ENCODE measurements at places on chromosomes 6 and 20.
A peak's percentile ranks its signal among the peaks of the same experiment; 100 is the strongest.

GRCh38 chr6:45697605-45698004 is 318.1 kb downstream of the CLIC5 start:
- DNase-seq, result no peak

DNA sequence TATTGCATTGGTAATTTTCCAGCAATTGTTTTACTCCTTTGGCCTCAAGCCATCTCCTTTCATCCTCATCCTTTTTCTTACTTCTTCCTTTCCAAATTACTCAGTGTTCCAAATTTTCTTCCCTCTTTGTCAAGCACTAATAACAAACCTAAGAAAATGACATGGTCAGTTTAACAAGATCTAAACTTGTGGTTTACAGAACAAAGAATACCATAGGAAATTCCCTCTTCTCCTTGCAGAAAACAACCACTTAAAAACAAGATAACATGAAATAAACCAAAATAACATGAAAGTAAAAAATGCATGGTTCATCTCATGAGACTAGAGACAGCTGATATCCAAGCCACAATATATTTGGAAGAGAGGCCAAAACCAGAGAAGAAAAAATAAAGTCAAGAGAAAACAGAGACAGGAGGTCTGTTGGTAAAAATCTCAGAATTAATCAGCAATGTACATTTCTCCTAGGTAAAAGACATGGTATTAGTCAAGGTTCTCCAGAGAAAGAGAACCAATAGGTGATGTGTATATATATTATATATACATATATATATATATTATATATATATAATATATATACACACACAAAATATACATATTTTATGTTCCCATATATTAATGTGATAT is 51.0 kb upstream of the SENP6 start:
- DNase-seq, result no peak

DNA sequence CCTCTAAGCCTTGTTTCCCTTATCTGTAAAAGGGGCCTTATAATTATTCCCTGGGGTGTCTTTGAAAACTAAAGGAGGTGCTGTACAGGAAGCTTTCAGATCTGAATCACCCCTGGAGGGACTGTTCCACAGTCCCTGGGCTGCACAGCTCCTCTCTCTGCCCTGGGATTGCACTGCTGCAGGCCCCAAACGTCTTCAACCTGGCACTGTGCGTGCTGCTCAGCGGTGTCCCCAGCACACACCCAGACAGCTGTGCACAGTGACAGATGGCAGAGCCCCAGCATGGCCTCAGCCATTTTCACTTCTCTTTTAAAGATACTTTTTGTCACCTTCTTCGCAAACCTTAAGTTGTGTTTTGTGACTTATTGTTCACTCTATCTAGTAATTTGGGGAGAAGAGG is 50.7 kb upstream of the INSM1 start:
- DNase-seq, result no peak

GRCh38 chr6:33161354-33162331 is 30.6 kb downstream of the COL11A2 start:
- peak; percentile 83 for DNase-seq

DNA sequence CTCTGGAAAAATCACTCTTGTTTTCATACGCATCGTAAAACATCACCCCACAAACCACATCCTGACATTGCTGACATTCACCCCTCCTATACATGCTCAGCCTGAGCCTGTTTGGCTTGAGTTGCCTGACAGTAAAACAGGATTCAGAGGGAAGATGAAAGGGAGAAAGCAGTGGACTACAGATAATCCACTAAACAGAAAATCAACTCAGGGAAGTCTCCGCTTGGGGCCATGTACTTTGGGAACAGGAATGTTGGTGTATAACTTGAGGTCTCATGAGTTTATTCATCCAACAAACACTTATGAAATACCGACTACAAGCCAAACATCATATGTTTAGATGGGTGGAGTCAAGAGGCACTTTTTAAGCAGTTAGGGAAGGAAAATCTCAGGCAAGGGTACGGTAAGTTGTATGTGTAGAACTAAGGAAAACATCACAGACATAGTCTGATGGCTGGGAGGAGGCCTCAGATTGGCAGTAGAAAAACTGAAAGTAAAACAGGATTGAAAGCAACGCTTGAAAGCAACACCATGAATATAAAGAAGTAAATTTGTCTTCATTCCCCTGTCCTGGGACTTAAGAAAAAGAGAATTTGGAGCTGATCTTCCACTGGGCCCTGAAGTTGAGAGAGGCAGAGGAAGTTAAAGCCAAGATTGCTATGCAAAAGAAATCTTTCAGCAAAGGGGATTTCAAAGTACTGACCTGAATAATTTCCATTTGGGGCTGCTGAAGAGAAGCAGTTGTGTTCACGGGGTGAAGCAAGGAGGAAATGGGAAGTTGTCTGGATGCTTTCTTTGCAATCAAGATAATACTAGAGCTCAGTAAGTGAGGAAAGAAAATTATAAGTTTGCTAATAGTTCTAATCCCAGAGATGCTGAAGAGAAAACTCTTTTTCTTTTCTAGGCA is 28.8 kb downstream of the PDE7B start:
- no peak for DNase-seq

GRCh38 chr20:8431538-8432434 is 299.7 kb downstream of the PLCB1 start:
- peak; percentile 99 for DNase-seq

- DNase-seq, result peak; percentile 48
Measured at GRCh38 chr6:30684386-30685156, 1.9 kb downstream of the PPP1R18 start.

DNA sequence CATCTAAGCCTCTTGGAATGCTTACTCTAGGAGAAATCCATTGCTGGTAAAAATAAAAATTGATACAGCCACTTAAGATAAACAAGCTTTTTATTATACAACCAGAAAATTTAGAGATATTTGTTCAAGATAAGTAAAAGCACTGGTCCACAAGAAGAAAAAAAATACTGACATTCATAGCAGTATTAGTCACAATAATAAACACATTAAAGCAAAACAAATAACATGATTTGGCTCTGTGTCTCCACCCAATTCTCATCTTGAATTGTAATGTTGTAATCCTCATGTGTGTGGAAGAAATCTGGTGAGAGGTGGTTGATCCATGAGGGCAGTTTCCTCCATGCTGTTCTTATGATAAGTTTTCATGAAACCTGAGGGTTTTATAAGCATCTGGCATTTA is 1093.5 kb upstream of the ADGRB3 start:
- no peak for DNase-seq

DNA sequence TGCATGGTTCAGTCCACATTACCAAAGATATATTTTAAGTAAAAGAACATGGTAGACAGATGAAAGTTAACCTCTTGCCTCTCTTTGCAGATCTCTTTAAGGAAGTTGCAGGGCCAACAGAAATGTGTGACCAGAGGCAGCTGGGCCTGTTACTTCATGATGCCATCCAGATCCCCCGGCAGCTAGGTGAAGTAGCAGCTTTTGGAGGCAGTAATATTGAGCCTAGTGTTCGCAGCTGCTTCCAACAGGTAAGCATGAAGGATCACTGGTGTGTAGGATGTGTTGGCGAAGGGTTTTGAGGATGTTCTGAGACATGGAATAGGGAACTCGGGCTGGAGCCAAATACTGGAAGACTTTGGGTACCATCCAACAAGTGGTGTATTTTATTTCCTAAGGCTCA is 508.6 kb downstream of the UTRN start:
- no peak for DNase-seq

DNA sequence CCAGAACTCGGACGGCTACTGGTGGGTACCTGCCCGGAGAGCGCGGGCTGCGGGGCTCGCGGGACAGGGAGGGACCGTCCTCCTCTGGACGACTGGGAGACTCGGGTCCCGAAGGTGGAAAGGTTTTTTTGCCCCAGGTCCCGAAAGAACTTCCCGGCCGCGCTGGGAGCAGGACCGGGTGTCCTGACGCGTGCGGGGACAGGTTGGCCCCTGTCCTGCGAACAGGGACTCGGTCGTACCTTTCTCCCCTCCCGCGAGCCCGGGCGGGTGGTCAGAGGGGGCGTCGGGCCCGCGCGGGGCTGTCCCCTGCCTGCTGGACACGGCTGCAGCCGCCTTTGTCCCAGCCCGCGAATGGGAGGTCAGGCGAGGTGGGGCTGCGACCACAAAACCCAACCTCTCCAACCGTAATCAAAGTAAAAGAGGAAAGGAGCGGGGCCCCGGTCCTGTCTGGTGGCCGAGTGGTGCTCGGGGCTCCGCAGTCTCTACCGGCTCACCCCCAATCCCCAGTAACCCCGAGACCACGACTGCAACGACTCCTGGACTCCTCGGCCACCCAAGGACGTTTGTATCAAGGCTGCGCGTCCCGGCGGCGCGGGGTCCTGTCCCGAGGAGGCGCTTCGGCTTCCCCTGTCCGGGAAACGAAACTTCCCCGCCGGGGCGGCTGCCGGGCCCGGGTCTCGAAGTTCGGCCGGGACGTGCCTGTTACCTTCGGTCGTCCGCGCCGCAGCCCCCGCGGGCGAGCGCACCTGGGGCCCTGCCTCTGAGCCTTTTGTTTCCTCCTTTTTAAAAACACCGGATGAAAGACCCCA is 798 bp downstream of the DSP start:
- no peak for DNase-seq

DNA sequence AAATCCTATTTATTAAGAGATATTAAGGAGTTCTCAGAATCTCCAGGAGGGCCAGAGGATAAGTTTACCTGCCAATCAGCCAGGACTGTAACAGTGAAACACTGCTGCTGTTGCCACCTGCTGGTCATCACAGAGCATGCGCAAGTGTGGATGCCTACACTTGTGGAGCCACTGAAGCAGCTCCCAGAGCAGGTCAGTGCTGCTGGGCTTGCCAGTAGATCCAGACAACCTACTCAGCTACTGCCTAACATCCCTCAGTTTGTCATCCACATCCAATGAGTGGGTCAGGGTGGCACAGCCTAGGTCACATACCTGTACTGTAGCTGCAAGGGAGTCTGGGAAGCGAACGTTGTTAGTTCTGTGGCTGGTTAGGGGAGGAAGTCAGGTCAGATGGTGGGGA is 18.3 kb upstream of the NHSL1 start:
- peak; percentile 30 for DNase-seq

- no peak for DNase-seq
Measured at GRCh38 chr20:7742479-7742878, 197.8 kb downstream of the HAO1 start.

GRCh38 chr20:20010639-20011500 is 6.3 kb upstream of the NAA20 start:
- DNase-seq, result no peak

- DNase-seq, result no peak
Measured at GRCh38 chr6:146433881-146434731, 109.5 kb upstream of the RAB32 start.

- peak; percentile 71 for DNase-seq
Measured at GRCh38 chr6:34056305-34057108, 89.4 kb downstream of the GRM4 start.

- DNase-seq, result no peak
Measured at GRCh38 chr6:81739230-81740195, 13.0 kb downstream of the TENT5A start.

DNA sequence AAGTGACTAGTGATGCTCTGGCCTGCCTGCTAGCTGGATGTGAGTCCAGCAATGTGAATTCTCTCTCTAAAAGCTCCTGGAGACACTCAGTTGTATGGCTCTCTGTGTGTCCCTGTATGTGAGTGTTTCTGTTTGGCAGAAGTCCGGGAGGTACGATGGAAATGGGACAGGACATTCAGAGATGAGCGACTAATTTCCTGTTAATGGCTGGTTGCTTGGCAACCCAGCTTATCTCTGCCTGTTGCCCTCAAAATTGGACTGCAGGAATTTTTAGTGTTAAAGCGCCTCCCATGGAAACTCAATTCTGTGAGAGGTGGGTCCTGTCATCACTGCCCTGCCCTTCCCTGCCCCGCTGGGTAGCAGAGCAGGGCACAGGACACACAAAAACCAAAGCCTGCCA is 136.8 kb upstream of the LRFN2 start:
- peak; percentile 52 for DNase-seq

GRCh38 chr6:166556863-166557322 is 29.6 kb downstream of the RAMACL start:
- no peak for DNase-seq

DNA sequence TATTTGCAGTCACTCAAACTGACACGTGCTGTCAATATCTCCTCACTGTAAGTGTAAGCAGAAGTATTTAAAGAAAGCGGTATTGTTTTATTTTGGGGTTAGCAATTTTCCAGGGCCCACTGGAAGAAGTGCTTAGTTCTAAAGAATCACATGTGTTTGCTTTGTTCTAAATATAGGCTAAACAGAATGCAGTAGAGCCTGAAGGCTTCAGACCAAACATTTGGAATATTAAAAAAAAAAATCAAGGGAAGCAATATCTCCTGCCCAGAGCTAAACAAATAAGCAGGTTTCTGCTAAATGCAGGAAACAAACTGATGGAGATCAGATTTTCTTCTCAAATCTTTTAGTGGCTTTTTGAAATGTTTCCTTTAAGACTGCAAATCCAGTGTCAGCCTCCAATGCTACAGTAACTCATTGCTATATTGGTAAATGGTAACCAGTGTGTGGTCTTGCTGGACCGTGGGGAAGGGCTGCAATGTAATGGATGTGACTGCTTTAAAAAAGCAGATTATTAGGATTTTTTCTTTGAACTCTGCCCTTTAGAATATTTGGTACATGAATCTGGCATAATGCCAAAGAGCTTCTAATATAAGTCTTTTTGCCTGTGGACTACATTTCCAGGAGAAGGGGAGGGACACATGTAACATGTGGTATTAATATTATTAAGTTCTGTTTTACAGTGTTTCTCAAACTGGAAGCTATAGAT is 317.1 kb upstream of the FERMT1 start:
- no peak for DNase-seq

GRCh38 chr6:129882510-129883023 is 21.5 kb upstream of the TMEM244 start:
- no peak for DNase-seq

DNA sequence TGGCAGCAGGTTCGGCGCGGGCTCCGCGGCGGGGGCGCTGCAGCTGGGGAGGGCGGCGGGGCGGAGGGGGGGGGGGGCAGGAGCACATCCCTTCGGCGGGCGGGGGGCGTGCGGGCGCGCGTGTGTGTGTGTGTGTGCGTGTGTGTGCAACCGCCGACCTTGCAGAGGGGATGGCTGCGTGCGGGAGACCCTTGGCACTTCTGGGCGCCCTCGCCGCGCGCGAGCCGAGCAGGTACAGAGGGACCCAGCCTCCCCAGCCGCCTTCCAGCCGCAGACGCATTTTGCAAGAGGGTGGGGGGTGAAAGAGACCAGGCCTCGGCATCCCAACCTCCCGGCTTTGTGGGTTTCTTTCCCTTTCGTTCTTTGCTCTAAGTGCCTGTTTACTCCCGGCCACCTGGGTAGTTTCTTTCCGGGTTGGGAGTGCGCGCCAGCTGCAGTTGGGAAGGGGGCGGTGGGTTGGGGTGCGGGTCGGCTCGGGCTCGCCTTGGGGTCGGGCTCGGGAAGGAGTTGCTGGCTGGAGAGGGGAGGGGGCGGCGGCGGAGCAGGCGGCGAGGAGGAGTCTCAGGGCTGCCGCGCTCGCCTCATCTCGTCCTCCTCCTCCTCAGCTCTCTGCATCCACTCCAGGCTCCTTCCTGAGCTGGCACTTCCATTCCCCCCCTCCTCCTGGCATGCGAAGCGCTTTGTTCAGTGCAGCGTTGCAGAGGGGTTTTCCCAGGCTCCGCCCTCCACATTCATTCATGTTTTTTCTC is 620 bp downstream of the HIVEP1 start:
- DNase-seq, result peak; percentile 71

DNA sequence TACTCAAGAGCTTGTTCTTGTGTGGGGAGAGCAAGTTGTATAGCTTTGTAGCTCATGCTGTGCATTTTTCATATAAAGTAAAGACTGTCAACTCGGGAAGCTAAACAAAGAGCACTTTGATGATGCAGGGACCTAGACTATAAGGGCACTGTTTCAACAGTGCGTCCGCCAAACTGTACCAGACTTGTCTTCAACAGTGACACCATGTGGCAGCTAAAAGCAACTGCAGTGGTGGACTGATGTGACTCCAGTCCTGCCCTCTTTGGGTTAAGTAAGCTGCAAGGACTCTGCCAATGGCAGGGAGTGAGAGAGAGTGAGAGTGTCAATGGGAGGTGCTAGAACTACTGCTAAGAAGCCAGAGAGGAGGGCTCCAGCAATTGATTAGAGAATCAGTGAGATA is 48.1 kb upstream of the MC3R start:
- no peak for DNase-seq
